NCI-H1105 treated with DMSO at 0.1 percent for 48 hours (cell line): ENCODE measurements at places on chromosomes 1 and 21.

- DNase-seq = no peak
Measured at GRCh38 chr1:160550572-160551034, 27.5 kb upstream of the SLAMF6 start.

DNA sequence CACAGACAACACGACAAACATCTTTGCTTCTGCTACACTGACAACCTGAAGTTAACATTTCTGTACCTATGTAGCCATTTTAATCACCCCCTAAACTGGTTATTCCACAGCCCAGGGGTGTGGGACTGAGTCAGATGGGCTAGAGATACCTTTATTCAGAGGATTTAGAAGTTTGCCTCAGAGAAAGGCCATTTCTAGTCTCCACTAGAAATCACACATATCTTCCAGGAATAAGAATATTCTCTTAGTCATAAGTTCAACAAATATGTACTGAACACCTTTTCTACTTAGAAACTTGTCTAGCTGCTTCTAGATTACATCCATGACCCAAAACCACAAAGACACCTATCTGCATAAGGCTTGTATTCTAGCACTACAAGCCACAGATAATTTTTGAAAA is 38.8 kb downstream of the ERG start:
- DNase-seq = no peak

- no peak for DNase-seq
Measured at GRCh38 chr1:208988811-208989222, 594.7 kb upstream of the CAMK1G start.

DNA sequence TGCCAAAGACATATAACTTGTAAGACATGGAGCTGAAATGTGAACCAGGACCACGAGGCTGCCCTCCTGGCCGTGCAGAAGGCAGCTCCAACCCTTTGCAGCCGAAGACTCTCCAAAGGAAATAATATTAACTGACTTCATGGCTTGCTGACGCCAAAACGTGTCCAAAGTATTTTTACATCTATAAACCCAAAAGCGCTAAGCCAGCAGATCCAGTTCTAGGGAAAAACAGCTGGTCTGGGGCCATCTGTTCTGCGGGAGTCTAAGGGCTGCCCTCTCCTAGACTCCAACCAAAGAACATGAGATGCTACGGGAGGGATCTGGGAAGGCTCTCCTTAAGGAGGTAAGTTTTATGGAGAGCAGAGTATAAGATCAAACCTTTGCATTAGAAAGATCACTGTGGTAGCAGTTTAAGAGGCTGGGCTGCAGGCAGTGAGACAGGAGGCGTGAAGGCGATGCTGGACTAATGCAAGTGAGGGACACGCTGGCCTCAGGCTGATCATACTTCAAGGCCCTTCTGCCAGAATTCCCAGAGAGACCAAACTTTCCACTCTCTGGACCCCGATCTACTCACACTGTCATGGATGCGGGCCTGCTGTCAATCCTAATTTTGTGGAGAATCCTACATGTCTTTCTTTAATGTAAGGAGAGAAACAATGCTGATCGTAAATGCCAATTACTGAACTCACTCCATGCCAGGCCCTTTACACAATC is 1.2 kb downstream of the TMEM53 start:
- no peak for DNase-seq

DNA sequence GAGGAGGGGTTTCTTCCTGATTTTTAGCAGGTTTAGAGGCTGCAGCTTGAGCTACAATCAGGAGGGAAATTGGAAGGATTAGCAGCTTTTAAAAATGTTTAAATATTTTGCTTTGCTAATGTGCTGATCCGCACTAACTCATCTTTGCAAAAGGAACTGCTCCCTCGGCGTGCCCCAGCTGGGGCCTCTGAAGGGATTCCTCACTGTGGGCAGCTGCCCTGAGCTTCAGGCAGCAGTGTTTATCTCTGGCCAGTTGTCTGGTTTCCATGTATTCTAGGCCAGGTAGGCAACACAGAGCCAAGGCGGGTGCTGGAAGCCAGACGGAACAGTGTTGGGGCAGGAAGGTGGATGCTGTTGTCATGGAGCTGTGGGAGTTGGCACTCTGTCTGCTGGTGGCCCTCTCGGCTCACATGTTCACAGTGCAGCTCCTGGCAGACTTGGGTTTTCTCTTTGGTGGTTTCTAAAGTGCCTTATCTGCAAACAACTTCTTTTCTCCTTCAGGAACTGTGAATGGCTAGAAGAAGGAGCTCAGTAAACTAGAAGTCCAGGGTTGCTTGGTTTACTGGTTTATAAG is 18.9 kb downstream of the NECAP2 start:
- no peak for DNase-seq

- no peak for DNase-seq
Measured at GRCh38 chr1:31750858-31751510, 13.2 kb downstream of the ADGRB2 start.

- DNase-seq = no peak
Measured at GRCh38 chr1:56057466-56058405, 521.6 kb downstream of the PLPP3 start.

- DNase-seq = no peak
Measured at GRCh38 chr1:89608984-89609725, 23.8 kb upstream of the LRRC8C start.

DNA sequence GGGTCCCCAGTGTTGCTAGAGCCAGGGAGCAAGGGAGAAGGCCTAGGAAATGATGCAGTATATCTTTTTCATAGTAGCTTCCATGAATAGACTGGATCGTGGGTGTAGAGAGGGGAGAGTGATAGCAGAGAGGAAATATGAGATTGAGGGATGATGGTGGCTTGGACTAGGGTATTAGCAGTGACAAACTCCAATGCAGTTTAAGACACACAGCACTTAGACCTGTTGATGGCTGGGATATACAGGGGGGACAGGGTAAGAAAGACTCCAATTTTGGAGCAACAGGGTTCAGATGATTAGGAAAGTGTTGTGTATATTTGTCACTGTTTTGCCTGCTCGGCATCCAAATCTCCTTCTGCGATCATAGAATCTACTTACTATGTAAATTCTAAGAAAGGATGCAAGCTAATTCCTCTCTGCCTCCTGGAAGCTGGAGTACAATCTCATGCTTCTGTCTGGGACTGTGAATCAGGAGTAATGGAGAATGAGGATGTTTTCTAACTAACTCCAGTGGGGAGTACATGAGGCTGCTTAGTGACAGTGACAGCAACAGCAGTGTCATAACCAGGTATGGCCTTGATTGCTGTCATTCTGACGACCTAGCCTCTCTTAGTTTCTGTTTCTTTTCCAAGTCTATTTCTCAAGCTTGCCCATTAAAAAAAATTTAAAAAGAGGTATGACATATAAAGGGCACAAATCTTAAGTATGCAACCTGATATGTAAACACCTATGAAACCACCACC is 47.5 kb downstream of the SYDE2 start:
- DNase-seq = no peak

DNA sequence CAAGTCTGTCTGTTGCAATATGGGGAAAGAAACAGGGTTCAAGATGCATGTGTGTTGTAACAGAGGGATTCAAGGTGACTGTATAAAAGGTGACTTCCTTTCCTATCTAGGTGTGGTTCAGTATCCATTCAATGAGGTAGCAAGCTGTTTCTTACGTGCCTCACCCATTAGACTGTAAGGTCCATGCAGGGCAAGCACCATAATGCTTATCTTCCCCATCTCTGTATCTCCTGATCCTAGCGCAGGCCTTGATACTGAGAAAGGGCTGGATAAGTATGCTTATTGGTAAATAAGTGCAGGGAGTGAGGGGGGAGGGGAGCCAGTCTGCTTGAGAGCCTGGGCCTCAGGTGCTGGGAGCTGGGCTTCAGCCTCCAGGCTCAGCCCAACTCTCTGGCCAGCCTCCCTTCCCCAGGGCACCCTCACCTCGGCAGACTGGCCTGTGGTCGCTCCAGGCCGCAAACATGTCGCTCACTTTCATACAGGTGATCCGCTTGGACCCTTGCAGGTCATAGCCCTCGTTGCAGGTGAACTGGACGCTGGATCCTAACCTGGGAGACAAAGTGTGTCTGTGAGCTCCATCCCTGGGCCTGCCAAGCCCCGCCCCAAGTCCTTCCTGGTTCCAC is 44.5 kb upstream of the HMGB4 start:
- no peak for DNase-seq

DNA sequence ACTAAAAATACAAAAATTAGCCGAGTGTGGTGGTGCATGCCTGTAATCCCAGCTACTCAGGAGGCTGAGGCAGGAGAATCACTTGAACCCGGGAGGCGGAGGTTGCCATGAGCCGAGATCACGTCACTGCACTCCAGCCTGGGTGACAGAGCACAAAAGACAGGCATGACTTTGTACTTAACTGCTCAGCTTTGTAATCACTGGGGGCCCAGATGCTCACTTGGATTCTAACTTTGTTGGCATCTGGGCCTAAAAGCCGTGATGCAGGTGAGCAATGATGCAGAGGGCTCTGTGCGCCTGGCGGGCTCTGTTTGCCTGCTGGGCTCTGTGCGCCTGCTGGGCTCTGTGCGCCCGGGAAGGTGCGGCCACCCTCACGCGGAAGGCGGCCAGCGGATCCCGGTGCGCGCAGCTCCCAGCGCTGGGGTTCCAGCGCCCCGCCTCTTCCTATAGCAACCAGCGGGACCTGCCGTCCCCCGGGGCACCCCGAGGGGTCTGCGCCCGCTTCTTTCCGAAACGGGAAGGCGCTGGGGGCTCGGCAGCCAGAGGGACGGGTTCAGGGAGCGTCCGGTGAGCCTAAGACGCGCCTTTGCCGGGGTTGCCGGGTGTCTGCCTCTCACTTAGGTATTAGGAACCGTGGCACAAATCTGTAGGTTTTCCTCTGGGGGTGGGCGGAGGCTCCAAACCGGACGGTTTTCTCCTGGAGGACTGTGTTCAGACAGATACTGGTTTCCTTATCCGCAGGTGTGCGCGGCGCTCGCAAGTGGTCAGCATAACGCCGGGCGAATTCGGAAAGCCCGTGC is 31.7 kb downstream of the PRMT2 start:
- DNase-seq = peak; percentile 45

DNA sequence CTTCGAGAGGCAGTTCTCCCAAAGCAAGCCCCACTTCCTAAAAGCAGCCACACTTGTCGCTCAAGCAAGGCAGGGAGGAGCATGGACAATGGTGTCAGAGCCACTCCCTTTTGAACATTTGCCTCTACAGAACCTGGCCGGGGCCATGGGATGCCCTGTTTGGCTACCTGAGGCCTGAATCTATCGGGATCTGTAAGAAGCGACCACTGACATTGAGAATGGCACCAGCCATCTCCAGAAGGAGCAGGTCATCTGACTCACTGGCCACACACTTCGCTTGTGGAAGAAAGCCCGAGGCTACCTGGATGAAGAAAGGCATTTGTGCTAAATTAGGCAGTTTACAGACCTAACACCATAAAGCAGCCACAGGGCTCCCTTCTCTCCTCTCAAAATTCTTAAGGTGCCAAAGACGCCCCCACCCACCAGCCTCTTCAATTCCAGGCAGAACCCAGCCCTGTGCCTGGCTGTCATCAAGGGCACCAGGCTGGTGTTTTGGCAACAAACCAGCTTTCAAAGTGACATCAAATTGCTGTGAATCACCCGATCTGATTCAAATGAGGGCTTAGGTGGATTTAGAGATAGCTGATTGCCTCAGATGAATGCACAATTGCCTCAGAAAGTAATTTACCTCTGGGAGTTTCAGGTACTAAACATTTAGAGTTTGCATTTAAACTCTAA is 104.8 kb downstream of the ETS2 start:
- DNase-seq = peak; percentile 19

GRCh38 chr1:199218533-199218932 is 579.7 kb downstream of the PTPRC start:
- no peak for DNase-seq

GRCh38 chr1:147611021-147611426 is 59.3 kb downstream of the ACP6 start:
- no peak for DNase-seq

DNA sequence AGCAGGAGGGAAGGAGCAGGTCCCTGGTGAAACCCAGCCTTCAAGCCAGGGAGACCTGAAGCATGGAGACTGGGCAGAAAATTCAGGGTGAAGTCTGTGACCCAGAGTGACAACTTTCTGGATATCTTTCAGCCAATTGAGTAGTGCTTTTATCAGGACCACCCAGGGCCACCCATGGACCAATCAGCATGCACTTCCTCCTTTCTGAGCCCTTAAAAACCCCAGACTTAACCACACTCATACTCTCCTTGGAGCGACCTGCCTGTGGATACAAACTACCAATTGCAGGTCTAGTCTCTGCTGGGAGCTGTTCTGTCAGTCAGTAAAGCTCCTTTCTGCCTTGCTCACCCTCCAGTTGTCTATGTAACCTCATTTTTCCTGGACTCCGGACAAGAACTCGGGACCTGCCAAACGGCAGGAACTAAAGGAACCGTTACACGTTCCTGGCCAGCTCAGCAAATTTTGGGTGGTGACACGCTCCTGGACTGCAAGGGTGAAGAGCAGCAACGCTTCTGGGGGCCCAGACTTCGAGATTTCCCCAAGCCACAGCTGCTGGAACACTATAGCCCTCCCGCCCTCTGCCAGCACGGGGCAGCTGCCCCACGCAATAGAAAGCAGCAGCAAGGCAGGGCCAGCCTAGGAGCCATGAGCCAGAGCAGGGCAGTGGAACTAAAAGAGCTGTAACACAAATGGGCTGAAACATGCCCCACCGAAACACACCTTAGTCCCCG is 1183.4 kb downstream of the AMY1C start:
- DNase-seq = no peak

DNA sequence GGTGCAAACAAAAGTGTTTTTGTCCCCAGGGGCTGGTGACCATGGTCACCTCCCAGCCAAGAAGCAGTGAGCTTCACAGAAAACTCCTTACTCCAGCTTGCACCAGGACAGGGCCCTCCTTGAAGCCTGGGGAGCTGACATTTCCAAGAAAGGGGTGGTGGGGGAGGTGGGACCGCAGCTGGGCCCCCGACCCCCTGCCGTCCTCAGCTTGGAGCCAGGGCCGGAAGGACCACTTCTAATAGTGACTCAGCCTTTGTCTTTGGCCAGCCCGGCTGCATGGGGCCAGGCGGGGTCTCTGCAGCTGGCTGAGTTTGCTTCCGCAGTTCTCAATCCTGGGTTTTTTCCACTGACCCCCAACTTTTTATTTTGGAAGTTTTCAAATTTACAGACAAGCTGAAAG is 136.5 kb upstream of the POU3F1 start:
- no peak for DNase-seq

DNA sequence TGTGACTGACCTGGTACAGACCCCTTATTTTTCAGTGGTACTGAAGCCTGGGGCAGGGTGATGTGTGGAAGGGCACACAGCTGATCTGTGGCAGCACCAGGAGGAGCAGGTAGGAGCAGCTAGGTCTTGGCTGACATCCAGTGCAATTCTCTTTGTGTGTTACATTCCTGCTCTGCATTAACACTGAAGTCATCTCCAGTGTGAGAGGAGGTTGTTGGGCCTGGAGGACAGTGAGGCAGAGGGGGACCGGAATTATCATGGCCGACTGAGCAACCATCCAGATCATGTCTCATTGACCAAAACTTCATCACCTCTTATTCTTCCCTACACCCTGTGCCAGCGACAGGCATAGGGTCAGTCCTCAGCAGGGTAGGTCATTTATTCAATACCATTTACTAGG is 1.5 kb downstream of the SLAMF8 start:
- peak; percentile 46 for DNase-seq

- DNase-seq = no peak
Measured at GRCh38 chr1:91338501-91338900, 66.1 kb downstream of the HFM1 start.
